ENCODE measurements at places on chromosomes 1 and 21.

DNA sequence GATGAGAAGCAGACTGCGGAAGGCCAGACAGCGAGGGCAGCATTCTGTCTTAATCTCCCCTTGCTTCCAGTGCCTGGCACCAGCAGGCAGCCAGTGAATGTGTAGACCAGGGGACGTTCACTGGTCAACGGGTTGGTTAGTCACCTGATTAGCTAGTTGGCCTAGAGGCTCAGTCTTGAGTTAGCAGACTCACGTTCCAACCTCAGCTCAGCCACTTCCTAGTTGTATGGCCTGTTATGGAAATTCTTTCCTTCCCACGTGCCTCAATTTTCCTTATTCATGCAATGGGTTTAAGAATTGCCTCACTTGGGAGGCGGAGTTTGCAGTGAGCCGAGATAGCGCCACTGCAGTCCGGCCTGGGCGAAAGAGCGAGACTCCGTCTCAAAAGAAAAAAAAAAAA, 249.6 kb upstream of the TMEM51 start:
- DNase-seq = no peak

DNA sequence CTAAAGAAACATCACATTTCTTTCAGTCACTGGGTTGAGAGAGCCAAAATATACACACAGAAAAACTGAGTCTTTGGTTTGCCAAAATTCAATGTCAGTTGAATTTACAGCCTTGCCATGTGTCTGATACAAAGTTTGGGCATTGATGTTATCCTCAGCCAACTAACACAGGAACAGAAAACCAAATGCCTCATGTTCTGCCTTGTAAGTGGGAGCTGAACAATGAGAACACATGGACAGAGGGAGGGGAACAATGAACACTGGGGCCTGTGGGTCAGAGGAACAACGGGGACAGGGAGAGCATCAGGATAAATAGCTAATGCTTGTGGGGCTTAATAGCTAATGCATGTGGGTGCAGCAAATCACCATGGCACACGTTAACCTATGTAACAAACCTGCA, 39.6 kb upstream of the C21orf91 start:
- no peak for DNase-seq

GRCh38 chr1:225319871-225320270, 108.0 kb downstream of the LBR start:
- DNase-seq = no peak

DNA sequence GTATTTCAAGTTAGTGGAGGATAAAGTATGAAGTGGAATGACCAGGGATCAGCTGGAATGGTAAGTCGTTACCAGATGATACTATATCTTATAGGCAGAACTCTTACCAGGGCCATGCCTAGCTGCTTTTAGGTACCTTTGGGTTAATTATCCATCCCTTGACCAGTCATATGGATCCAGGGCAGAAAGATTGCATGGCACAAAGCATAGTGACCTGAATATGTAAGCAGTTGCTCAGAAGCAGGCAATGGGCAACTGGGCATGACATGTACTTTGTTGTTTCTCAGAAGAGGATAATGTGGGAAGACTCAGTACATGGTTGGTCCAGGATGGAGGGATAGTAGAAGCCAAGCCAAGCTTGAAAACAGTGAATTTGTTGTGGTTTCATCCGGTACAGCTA, 87.2 kb downstream of the CLEC20A start:
- DNase-seq = no peak

DNA sequence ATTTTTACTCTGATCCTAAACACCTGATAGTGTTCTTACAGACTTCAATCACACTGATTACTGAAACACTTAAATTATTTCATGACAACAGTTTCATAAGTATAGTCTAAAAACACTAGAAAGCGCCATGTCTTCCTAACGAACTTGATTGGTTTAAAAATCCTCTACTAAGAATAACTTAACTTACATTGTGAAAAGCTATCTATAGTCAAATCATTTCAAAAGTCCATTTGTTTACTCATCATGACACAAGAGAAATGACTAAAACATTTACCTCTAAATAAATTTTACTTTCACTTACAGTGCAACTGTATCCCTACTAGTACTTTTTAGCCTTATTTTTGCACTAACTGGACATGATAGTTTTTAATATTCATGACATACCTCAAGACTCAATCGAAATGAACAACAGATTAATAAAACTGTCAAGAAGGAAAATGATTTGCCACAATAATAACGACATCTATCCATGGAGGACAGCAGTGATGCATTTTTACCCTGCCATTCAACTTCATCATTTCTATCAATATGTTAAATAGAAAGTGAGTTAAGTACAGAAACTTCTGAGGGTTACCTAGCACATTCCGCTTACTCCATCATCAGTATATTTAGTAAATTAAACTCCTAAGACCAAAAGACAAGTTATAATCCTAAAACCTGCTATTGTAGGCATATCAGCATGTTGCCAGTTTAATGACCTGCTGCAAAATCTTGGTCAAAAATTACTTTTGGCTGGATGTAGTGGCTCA, 38.4 kb downstream of the AHCTF1 start:
- no peak for DNase-seq

DNA sequence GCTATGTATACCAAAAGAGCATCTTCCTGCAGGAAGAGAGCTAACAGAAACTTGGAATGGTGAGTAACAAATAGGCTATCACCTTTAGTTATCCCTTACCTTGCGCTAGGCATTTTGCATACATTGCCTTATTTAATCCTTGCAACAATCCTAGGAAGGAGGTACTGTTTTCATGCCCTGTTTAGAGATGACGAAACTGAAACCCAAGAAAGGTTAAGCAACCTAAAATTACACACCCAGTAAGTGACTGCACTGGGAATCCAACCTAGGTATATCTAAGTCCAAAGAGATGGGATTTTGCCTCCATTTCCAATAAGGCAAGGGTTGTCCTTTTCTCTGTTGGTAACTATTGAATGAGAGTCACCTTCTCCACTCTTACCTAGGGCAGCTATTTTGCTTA, 144.5 kb downstream of the TM2D1 start:
- DNase-seq = no peak

- peak; percentile 68 for DNase-seq
These were observed 577 bp downstream of the IKBKE start for GRCh38 chr1:206470692-206471414.

- DNase-seq = no peak
These were observed 8.3 kb downstream of the RHOC start for GRCh38 chr1:112698366-112699310.

DNA sequence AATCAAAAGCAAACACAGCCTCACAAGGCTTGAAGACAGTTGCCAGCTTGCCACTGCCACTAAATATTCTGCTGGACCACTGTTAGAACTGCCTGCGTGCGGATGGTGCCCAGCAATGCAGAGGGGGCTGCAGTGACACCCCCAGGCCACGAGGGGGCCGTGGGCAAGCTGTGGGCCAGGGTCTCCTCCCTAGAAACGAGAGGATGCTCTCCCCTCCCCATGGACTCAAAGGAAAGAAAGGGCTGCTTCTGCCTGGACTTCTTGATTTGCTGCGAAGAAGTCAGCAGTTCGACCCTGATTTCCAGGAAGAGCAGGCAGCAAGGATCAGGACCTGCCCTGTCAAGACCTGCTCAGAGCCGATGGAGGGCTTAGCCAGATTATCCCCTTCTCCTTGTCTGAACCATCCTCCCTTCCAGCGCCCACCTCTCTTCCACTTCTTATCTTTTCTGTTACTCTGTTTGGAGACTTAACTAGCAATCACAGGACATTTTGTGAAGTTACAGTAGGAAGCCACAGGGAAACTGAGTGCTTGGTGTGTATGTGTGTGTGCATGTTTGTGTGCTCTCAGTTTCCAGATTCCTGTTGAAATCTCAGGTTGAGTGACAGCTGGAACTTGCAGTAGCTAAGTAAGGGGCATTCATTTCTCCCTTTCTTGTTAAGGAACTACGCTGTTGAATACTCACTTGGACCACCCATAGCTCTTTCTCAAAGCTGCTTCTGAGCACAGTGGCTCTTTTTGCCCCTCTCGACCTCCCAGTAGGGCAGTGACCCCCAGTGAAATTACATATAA, 2.7 kb downstream of the MAN1C1 start:
- no peak for DNase-seq

- DNase-seq = no peak
These were observed 228.5 kb upstream of the JUN start for GRCh38 chr1:59012378-59012777.

DNA sequence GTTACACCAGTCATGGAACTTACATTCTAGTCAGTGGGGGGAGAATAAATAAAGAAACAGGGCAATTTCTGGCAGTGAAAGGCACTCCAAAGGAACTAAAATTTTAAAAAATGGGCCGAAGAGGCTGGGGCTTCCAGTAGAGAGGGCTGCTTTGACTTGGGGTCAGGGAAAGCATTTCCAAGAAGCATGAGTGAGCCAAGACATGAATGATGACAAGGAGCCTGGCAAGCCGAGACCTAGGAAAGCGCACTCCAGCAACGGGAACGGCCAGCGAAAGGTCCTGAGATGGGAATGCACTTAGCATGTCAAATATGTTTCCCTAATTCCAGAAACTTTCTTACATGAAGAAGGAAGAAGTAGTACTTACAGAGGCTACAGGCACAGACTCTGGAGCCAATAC, 95.4 kb upstream of the NGF start:
- DNase-seq = no peak

DNA sequence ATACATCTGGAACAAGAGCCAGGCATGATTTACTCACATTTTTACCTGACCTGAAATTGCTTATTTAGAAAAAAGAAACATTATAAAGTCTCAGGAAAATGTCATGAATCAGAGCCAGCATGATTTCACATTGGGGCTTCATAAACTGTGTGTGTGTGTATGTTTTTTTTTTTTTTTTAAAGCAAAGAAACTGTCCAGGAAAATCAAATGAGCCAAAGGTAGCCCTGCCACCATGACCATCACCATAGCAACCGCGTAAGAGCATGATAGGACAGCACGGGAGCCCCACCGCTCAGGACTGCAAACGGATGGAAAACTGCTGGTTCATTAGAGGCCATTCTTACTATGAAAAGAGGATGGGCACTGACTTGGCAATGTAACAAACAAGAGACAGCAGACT, 139.2 kb downstream of the NTMT2 start:
- no peak for DNase-seq

DNA sequence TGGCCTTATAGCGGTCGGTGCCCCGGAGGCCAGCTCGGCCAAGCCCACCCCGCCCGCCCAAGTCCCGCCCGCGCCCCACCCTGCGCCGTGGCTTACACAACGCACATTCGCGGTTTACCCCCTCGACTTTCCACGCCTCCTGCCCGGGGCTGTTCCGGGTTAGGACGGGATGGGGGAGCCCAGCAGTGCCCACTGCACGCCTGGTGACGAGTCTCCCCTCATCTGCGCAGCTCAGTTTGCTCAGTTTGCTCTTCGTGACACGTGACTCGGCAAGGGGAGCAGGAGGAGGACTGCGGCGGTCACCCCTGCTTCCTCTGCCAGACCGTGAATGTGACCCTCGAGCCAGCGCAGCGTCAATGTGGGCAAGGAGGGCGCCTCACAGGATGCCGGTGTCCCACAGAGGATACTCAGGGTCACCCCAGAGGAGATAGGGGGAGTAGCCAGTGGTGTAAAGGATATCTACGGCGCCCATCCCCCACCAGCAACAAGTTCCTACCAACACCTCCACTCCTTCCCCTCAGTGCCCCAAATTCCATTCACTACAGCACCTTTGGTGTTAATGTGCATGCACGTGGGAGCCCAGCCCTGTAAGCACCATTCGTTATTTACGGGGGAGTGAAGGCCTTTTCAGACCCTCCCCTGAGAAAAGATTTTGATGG, 350 bp upstream of the S100A6 start:
- peak; percentile 94 for DNase-seq

- DNase-seq = peak; percentile 96
These were observed 108.7 kb downstream of the TSEN15 start for GRCh38 chr1:184160236-184160635.

- DNase-seq = peak; percentile 48
These were observed 5.9 kb downstream of the GNAT2 start for GRCh38 chr1:109613361-109614147.

DNA sequence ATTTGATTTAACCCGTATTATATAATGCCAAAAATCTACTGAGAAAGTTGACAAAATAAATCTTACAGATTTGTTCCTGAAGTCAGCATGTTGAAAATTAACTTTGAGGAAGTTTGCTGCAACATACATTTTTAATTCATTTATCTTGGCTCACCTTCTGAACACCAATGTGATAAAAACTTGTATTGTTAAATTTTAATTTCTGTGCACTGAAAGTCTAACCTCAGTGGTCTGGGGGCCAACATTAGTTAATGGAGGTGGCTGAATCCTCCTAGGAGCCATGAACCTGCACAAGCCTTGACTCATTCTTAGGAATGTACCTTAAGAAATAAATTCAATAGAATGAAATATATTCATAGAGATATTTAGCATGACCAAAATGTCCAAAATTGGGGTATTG, 95.3 kb downstream of the ADSS2 start:
- DNase-seq = no peak

DNA sequence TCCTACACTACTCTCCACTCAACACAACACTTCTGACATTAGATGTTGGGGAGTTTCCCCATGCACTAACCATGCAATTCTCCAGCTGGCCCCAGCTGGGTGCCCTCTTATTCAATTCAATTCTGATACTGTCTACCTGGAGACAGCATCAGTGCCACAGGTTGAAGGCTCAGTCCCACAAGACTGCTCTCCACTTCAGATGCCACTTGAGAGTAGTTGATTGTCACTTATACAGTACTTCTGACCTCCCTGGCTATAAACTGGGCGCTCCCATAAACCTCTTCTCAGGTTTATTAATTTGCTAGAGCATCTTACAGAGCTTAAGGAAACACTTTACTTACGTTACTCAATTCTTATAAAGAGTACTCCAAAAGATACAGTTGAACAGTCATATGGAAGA, 442.3 kb downstream of the LRRIQ3 start:
- no peak for DNase-seq

GRCh38 chr1:180881806-180882509, 30.7 kb upstream of the KIAA1614 start:
- DNase-seq = peak; percentile 59

DNA sequence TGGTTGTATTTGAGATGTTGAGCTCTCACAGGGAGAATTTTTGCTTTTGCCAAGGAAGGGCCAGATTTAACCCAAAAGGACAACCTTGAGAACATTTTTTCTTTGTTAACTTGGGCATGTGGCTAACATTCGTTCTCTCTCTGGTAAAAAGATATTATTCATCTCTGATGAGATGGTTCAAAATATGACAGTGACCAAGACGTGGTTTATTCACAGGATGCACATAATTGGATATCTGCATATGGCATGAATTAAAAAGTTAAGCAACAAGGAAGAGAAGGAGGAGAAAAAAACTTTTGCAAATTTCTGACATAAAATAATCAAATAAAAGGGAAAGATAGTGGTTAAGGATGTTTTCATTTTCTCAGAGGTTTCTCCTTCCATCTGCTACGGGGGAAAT, 43.1 kb upstream of the BCL10 start:
- no peak for DNase-seq

- peak; percentile 15 for DNase-seq
These were observed 286.9 kb downstream of the KIF26B start for GRCh38 chr1:245441689-245442088.

- no peak for DNase-seq
These were observed 54.0 kb downstream of the COLGALT2 start for GRCh38 chr1:183983371-183984105.
